Natural killer cell treated with Interleukin-12 subunit alpha and Interleukin-12 subunit beta and Interleukin-15 and Interleukin-18, amount 100 ng/mL, for 72 hours (primary cell): ENCODE measurements at places on chromosomes 13 and 19.

DNA sequence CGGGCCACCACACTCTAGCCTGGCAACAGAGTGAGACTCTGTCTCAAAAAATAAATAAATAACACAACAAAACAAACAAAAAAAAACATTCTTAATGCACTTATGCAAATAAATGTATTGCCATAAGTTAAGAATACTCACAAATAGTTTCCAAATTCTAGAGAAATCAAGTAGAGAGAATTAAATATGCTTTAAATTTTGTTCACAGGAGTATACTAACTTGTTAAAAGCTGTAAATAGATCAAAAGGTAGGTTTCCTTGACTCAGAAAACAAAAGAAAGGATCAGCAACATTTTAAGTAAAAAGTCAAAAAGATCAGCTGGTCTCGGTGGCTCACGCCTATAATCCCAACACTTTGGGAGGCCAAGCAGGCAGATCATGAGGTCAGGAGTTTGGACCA lies 50.5 kb upstream of the ZNF429 start:
- H3K36me3 ChIP-seq: peaks cover 12% of the 10 kb centered on the region
- no peaks in the 10 kb centered on the region for H3K27me3 ChIP-seq
- no peak overlapping the region for H3K27ac ChIP-seq
- H3K4me3 ChIP-seq: no peak overlapping the region
- no peaks in the 10 kb centered on the region for H3K4me1 ChIP-seq

- H3K27ac ChIP-seq: no peak overlapping the region
- no peaks in the 10 kb centered on the region for H3K4me1 ChIP-seq
- DNase-seq: no peak
Observed at GRCh38 chr13:85663856-85664255, 135.4 kb downstream of the SLITRK6 start.

GRCh38 chr19:46967578-46968032 lies 52.0 kb upstream of the NPAS1 start:
- H3K27me3 ChIP-seq: no peaks in the 10 kb centered on the region
- peak; percentile 67 for DNase-seq
- H3K27ac ChIP-seq: peak overlapping the region; percentile 85
- H3K4me1 ChIP-seq: peaks cover 50% of the 10 kb centered on the region
- H3K36me3 ChIP-seq: peaks cover 4% of the 10 kb centered on the region

- DNase-seq: no peak
- peaks cover 31% of the 10 kb centered on the region for H3K4me1 ChIP-seq
- H3K36me3 ChIP-seq: peaks cover 35% of the 10 kb centered on the region
- H3K4me3 ChIP-seq: peak overlapping the region; percentile 0
Observed at GRCh38 chr13:27258637-27259386, 7.5 kb downstream of the RPL21 start.

- H3K4me1 ChIP-seq: peaks cover 39% of the 10 kb centered on the region
- no peaks in the 10 kb centered on the region for H3K36me3 ChIP-seq
- peak overlapping the region; percentile 12 for H3K27ac ChIP-seq
- no peak for DNase-seq
Observed at GRCh38 chr19:6678690-6679109, 8.7 kb upstream of the TNFSF14 start.

DNA sequence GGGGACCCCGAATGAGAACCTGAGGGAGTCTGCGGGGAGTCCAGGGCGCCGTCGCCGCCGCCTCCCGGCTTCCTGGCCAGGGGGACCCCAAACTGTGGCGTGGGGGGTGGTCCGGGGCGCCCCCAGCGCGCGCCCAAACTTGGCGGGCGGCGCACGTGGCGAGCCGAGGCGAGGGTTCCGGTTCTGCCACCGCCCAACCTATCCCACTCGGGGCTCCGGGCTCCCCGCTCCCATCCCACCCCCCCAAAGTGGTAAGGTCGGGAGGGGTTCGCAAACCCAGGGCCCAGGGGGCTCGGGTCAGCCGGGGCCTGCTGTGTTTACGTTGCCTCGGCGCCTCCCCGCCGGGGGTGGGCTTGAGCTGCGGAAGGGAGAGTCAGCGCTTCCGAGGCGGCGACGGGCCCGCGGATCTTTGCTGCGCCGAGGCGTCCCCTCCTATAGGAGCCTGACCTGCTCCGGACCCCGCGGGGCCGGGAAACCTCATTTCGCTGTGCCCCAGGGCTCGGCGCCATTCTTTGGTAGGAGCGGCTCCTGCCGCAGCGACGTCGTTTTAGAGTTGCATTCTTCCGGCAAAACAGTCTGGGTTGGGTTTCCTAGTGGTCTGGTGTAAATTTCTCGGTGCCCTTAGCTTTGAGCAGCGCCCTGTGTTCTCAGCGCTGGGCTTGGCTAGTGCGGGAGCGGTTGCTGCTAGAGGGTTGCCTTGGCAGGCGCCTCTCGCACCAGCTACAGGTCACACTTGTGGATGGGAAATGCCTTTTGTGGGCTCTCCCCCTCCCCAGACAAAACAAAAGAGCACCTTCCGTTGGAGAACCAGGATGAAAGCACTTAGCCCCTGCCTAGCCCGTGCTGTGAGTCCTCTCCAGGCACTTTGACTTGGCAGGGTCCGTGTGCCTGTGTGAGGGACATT lies 1.2 kb downstream of the DAZAP1 start:
- peak overlapping the region; percentile 95 for H3K4me3 ChIP-seq
- DNase-seq: peak; percentile 79
- H3K27me3 ChIP-seq: no peaks in the 10 kb centered on the region
- H3K4me1 ChIP-seq: peaks cover 48% of the 10 kb centered on the region
- peaks cover 5% of the 10 kb centered on the region for H3K36me3 ChIP-seq
- H3K27ac ChIP-seq: peak overlapping the region; percentile 94

DNA sequence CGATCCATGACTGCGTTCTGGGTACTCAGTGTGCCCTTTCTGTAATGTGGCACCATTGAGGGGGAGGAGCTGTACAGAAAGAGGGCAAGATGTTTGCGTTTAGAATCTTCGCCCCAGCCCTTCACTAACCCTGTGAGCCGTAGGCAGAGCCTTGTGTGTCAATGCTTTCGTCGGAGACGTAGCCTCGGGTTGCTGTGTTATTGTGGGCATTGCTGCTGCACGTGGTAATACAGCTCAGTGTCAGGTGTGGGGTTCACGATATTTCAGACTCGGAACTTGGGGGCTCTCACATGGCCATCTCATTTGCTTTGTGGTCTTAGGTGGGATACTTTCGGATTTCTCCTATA lies 6.1 kb downstream of the RPS9 start:
- peak overlapping the region; percentile 88 for H3K27ac ChIP-seq
- H3K4me1 ChIP-seq: peaks cover 66% of the 10 kb centered on the region
- peak overlapping the region; percentile 47 for H3K4me3 ChIP-seq
- no peaks in the 10 kb centered on the region for H3K27me3 ChIP-seq
- no peak for DNase-seq

- H3K4me1 ChIP-seq: peaks cover 78% of the 10 kb centered on the region
- H3K27me3 ChIP-seq: no peaks in the 10 kb centered on the region
- peak overlapping the region; percentile 98 for H3K27ac ChIP-seq
- DNase-seq: no peak
- H3K4me3 ChIP-seq: peak overlapping the region; percentile 90
Observed at GRCh38 chr13:24275041-24275440, 34.3 kb upstream of the C1QTNF9 start.

DNA sequence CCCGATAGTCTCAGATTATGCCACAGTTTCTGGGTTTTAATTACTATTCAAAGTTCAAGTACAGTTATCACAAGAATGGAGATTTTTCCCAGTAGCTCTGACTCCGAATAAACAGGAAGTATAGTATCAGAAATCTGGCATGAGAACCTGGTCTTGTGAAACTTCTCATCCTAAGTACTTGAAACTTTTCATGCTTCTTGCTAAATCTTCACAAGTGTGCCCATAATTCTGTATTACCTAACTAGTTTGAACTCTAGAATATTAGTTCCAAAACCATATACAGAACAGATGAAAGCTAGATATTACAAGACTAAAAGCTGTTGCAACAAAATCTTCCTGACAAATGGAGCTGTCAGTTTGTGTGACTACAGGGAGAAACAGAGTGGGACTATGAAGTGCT lies 70.5 kb upstream of the CSNK1A1L start:
- no peaks in the 10 kb centered on the region for H3K4me1 ChIP-seq
- no peaks in the 10 kb centered on the region for H3K27me3 ChIP-seq
- no peak overlapping the region for H3K27ac ChIP-seq
- H3K4me3 ChIP-seq: no peak overlapping the region

GRCh38 chr19:4908781-4909155 lies 533 bp upstream of the UHRF1 start:
- peak overlapping the region; percentile 39 for H3K4me3 ChIP-seq
- peaks cover 5% of the 10 kb centered on the region for H3K36me3 ChIP-seq
- H3K4me1 ChIP-seq: peaks cover 34% of the 10 kb centered on the region

DNA sequence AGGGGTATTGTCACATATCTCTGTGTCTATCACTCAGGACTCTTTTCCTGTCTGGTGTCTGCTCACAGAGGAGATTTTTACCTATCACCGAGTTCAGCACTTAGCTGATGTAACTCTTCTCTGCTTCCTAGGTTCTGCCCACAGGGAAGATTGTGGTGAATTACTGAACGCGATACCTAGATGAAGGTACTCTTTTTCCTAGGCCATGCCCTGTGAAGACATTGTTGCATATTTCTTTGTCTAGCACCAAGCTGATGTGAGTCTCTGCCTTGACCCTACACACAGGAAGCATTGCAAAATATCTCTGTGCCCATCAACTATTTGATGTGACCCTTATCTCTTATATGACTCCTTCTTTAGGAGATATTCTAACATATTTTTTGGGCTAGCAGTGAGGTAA lies 72.1 kb upstream of the ZNF43 start:
- DNase-seq: no peak
- no peak overlapping the region for H3K4me3 ChIP-seq
- H3K4me1 ChIP-seq: no peaks in the 10 kb centered on the region
- no peaks in the 10 kb centered on the region for H3K36me3 ChIP-seq
- no peak overlapping the region for H3K27ac ChIP-seq

- no peaks in the 10 kb centered on the region for H3K36me3 ChIP-seq
- H3K4me1 ChIP-seq: peaks cover 19% of the 10 kb centered on the region
- H3K27ac ChIP-seq: no peak overlapping the region
- H3K27me3 ChIP-seq: peaks cover 40% of the 10 kb centered on the region
- no peak overlapping the region for H3K4me3 ChIP-seq
Observed at GRCh38 chr19:15197275-15197941, 3.4 kb downstream of the NOTCH3 start.

DNA sequence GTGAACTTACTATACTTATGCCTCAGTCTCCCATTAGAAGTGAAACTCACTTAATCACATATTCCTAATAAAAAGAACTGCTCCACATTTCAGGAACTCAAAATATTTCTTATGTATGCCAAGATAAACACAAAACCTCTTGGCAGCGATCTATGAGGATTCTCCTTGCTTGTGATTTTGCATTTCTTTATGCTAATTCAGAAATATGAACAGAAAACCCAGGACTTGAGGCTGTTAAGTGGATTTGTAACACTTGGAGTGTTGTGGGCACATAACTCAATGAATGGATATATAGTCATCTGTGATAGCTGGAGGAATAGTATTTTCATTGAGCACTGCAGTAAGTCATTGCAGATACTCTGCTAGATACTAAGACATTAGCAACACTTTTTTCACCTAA lies 5.6 kb upstream of the KATNAL1 start:
- H3K4me1 ChIP-seq: peaks cover 14% of the 10 kb centered on the region
- H3K27ac ChIP-seq: no peak overlapping the region
- DNase-seq: no peak
- H3K27me3 ChIP-seq: no peaks in the 10 kb centered on the region
- H3K36me3 ChIP-seq: no peaks in the 10 kb centered on the region

DNA sequence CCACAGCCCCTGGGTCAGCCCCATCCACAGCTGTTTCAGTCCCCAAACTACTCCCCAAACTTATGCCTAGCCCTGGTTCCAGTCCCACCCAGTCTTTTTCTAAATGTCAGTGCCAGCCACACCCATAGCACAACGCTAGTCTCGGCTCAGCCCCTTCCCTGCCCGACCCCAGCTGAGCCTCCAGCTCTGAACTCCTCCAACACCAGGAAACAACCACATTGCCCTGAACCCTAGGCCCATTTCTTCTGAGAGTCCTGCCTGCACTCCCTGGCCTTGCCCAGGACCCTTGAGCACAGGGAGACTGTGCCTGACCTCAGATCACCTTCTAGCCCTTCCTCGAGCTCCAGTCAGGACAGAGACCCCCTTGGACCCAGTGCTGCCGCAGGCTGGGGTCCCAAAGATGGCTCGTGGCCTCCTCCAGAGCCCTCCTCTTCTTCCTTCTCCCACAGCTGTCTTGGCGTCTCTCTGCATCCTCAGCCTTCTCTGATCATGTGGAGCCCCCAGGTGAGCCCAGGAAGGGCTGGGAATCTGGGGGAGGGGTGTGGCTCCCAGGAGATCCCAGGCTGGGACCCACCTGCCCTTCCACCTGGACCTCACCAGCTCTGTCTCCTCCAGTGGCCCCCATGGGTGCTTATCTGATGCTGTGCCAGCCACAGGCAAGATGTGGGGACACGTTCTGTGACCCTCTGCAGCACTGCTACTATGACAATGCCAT lies 33.0 kb upstream of the IGFL1 start:
- no peak overlapping the region for H3K27ac ChIP-seq
- no peak for DNase-seq
- no peak overlapping the region for H3K4me3 ChIP-seq
- no peaks in the 10 kb centered on the region for H3K4me1 ChIP-seq
- H3K36me3 ChIP-seq: no peaks in the 10 kb centered on the region
